ENCODE measurements at places on chromosomes 6 and 20.

GRCh38 chr6:160132297-160132637 is 10.7 kb downstream of the SLC22A1 start:
- no peak for DNase-seq

GRCh38 chr6:83709748-83710050 is 798 bp upstream of the SNAP91 start:
- DNase-seq, result no peak

GRCh38 chr6:42150254-42150653 is 7.8 kb upstream of the C6orf132 start:
- no peak for DNase-seq

- no peak for DNase-seq
These were observed 221.3 kb downstream of the QKI start for GRCh38 chr6:163635731-163636364.

GRCh38 chr6:117938311-117938995 is 31.4 kb downstream of the SLC35F1 start:
- DNase-seq, result no peak

GRCh38 chr20:33948480-33948879 is 45.2 kb upstream of the RALY start:
- no peak for DNase-seq
